HEK293T (cell line): ENCODE measurements at places on chromosomes 6 and 20.

GRCh38 chr6:86153521-86153920, 510.8 kb upstream of the SYNCRIP start:
- DNase-seq: no peak

GRCh38 chr20:35838205-35838604, 66.4 kb downstream of the PHF20 start:
- no peak for DNase-seq

DNA sequence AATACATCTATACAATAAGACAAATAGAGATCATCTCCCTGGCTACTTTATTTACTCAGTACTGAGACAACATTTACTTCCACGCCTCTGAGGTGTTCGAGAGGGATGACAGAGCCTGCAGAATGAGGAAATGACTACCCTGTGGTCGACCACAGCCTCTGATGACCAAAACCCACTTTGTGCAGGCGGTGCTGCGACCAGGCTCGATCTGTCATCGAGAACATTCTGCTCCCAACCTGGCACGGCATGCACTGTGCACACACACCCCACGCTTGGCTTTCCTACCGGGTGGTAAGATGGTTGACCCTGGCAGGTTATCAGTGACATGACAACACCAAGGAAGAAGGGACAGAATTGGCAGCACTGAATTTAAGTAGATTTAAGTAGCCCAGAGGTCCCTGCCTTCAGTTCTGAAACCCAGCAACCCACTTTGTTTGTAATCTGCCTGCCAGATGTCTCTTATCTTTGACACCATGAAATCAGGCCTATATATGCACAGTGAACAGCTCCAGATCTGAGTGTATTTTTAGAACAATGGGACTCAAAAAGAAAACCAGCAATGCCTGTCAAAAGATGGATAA, 42.6 kb downstream of the TTI1 start:
- no peak for DNase-seq

DNA sequence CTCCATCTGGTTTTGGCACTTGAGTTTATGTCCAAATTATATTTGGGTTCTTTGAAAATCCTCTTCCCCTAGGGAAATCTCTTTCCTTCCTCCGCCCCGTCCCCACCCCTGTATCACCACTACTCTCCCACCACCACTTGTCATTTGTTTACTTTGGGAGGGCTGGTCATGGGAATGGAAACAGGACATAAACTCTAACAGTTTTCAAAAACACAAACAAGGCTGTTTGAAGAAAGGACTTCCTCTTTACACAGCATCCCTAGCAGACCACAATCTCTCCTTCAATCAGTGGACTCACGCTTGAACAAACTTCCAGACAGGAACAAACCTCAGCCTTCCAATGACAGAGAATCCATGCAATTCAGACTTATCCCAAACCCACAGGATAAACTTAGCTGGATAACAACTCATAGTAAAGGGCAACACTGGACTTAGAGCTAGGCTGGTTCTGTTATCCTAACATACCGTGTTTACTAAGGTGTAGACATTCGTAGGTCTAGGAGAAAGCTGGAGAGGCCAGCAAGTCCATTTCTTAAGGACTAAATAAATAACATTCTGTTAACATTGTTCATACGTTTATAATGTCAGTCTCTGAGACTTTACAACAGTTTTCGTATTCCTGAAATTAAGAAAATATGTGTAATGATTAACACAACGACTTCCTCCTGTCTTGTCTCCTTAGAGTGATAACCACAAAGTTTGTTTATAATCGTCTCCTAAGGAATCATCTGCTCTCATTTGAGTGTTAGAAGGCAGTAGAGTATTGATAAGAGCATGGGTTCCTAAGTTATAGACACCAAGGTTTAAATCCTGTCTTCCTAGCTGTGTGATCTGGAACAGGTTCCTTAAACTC, 44.1 kb upstream of the CTAGE9 start:
- DNase-seq: no peak

GRCh38 chr20:3935295-3935955, 46.2 kb downstream of the PANK2 start:
- DNase-seq: no peak

GRCh38 chr6:33634946-33635345, 13.8 kb downstream of the ITPR3 start:
- DNase-seq: no peak

DNA sequence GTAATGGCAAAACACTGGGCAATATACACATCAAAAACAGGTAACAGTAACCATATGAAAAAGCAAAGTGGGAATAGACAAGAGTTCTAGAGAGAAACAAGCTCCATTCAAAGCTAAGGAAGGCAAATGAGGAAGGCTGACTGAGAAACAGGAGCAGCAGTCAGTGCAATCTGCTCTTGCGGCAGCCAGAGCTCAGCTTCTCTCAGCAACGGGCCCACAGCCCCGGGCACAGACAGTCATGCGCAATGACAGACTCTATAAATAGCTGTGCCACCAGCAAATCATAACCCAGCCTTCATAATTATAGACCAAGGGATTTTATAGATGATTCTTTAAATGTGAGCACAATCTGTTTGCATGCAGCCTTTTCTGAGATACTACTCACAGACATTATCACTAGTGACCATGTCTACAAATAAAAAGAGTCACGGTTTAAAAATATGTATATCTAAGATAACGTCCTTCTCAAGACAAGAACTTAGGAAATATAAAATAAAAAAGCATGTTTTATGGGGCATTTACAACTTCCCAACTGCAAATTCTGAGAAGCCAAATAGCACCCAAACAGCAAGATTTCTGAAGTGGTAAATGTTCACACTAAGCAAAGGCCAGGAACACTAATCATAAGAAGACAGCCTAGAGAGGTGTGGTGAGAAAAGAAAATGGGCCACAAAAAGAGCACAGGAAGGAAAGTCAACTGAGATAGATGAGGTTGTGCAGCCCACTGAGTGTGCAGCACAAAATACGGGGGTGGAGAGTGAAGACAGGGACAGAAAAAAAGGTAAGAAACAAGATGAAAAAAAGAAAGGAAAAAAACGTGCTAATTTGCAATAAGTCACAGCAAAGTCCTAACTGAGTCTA, 39.9 kb upstream of the BEND6 start:
- DNase-seq: no peak

DNA sequence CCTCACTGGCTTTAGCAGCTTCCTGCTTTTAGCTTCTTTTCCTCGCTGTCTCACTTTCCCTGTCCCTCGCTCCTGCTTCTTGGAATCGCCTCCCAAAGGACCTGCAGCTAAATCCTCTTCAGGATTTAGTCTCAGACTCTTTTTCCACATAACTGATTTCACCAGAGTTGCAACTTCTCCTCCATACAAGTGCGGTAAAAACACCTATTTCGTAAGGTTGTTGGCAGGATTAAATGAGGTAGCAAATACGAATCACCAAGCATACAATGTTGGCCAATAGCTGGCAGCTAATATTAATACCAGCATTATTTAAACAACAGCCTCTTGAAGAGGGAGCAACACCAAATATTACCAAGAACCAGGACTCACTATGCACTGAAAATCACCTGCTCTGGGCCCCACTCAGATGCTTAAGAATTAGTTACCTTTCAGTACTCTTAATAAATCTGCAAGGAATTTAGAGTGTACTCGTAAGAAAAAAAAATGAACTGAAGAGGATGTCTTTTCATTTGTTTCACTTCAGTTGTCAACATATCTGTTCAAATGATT, 123.0 kb downstream of the DTNBP1 start:
- DNase-seq: no peak

GRCh38 chr6:57104336-57104735, 14.3 kb downstream of the ZNF451 start:
- no peak for DNase-seq

DNA sequence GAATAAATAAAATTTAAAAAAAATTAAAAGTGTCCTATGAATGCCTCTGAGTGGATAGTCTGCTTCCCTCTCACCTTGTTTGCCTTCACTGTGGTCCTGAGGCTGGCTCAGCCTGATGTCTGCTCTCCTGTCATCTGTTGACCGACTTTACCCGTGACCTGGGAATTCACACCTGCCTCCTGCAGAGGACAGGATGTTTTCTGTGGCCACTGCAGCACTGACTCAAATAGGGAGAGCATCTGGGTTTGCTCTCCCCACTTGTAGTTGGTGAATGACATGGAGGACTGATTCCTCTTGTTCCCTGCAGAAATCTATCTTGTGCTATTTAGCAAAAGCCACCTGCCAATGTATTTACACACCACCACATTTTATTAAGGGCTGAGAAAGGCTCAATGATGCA, 52.4 kb upstream of the ERVFRD-1 start:
- no peak for DNase-seq

DNA sequence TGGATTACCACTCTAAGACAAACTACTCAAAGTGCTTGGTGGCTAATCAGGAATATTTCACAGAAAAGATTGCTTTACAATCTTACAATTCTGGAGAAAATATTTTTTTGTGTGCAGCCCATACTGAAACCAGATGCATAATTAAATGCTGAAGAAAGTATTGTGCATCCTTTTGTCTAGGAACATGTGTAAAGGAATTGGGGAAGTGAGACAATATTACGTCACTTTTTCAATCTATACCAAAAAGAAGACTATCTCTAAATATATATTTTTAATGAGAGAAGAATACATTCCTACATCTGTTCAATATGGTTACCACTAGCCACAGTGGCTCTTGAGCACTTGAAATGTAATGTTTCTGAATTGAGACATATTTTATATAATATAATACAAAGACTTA, 992.5 kb upstream of the ADGRB3 start:
- DNase-seq: no peak

DNA sequence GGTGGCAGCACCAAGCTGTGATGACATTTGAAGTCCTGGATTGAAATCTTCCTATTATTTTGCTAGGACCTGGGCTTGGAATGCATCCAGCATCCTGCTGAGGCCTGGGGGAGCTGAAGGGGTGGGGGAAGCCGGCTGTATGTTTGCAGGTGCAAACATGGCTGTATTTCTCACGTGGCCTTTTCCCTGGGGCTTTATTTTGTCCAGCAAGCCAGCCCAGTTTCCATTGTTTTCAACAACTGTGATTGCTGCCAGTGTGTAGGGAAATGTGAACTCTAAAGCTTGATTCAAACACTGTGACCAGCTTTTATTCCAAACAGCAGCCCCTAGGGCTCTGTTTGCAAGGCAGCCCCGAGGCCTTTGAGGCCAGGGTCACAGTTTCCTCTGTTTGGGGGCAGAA, 683.0 kb downstream of the DHX35 start:
- no peak for DNase-seq

DNA sequence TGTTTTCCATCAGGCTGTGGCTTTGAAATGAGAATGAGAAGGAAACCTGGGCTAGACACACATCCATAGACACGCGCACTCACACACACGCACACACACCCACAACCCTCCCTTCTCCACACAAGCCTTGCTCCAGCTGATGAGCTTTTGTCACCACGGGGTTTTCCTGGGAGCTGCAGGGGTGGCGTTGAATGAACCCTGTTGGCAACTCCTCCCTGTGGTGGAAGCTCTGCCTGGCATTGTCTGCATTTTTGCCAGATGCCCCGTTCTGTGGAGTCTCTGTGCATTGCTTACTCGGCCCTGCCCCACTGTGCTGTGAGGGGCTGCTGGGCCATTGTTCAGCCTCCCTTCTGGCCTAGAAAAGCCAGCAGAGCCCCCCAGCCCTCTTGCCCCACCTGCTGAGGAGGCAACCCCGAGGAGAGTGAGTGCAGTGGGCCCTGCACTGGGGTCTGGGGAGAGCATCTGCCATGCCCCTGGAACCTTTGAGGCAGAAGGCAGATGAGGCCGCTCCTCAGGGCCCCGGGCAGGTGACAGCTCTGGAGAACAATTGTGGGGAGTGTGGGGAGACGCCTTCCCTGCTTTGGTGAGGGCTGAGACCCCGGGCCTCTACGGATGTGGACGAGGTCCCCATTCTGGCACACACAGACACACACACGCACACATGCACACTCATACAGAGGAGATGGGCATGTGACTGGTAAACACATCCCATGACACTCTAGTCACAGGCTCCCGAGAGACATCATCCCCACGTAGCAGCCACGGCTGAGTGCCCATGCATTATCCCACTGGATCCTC, 9.9 kb downstream of the ADIG start:
- DNase-seq: no peak

- peak; percentile 38 for DNase-seq
Observed at GRCh38 chr6:143125455-143125854, 64.8 kb downstream of the AIG1 start.

DNA sequence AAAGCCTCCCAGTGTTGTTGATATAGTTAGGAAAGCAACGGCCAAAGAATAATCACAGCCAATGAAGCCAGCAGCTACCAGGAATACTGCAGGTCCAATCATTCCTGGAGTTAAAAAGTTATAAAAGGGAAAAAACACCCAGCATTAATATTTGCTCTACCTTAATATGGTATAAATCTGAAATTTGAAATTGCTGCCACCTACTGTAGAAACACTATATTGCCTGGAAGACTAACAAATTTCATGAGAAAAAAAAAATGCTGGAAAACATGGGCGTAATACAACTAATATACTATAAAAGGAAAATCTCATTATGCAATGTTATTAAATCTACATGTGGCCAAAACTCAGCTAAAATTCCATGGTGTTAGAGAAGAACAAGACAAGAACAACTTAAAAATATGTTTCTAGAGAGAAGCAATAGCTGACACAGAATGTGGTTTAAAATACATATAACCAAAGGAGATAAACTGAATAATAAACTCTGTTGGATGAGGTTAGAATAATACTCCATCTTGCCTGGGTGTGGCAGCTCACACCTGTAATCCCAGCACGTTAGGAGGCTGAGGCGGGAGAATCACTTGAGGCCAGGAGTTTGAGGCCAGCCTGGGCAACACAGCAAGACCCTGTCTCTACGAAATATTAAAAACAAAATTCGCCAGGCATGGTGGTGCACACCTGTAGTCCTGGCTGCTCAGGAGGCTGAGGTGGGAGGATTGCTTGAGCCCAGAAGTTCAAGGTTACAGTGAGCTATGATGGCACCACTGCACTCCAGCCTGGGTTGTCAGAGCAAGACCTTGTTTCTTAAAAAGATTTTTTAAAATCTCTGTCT, 43.1 kb downstream of the SLC17A5 start:
- no peak for DNase-seq

GRCh38 chr6:30543821-30544220, 12.5 kb downstream of the GNL1 start:
- DNase-seq: no peak
